Activated T-helper 9 cell treated with anti-CD3 and anti-CD28 coated beads, Interleukin-2, amount 50 U/mL, for 16 hours (primary cell): ENCODE measurements at places on chromosomes 4 and X.

DNA sequence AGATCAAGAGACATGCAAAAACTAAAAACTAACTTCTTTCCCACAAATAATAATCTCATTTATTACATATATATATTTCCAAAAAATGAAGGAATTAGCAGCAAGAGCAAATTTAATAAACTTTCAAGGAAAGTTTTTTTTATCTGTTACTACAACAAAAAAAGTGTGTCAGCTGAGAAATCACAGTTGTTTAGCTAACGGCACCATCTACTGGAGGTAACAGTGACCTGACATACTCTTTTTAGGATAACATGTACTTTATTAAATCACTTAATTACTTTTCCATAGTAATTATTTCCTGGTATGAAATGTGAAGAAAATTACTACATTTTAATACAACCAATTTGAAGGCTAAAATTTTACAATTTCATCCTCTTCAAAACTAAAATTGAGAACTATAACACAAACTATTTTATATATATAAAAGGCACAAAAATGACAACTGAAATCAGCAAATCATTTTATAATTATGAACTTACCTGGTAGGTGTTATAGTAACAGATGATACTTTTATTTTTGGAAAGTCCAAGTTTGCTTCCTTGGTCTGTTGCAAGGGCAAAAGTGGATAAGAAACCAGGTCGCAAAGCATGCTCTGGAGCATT, 9.1 kb downstream of the LAMTOR3 start:
- no peak for DNase-seq

GRCh38 chr4:105587841-105588240, 35.4 kb downstream of the ARHGEF38 start:
- DNase-seq: no peak

- DNase-seq: no peak
These were observed 18.6 kb downstream of the NUDT6 start for GRCh38 chr4:122903766-122904288.

GRCh38 chrX:24550166-24550565, 85.1 kb downstream of the PDK3 start:
- no peak for DNase-seq

- DNase-seq: no peak
These were observed 548 bp downstream of the TLR1 start for GRCh38 chr4:38803833-38804653.

DNA sequence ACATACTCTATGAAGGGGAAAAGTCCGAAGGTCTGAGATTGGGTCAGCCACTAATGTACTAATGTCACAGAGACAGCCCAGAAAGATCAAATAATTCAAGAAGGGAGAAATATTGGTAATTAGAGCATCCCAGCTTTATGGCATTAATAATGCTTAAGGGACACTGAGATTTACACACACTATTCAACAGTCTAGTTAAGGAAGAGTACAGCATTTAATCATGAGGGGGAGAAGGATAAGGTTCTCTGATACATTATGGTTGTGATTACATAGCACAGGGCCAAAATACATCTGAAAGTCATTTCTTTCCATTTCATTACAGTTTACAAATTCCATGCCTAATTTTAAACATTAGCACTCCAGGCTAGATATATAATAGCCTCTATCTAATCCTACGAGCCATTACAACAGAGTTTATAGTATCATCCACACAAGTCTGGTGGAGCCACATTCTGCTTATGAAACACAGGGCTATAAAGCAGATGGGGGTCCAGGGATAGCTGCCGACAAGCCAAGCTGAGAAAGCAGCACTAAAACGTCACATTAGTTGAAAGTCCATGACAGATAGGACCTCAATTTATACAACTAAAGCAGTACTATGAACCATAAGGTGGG, 108.0 kb upstream of the GRIA3 start:
- no peak for DNase-seq

- DNase-seq: no peak
These were observed 34.0 kb upstream of the JADE1 start for GRCh38 chr4:128775477-128775876.

- no peak for DNase-seq
These were observed 89.7 kb downstream of the NEXMIF start for GRCh38 chrX:74835566-74835965.

- no peak for DNase-seq
These were observed 74.1 kb downstream of the TSPAN5 start for GRCh38 chr4:98584265-98584664.

GRCh38 chrX:23694606-23695005, 27.3 kb downstream of the PRDX4 start:
- peak; percentile 15 for DNase-seq

DNA sequence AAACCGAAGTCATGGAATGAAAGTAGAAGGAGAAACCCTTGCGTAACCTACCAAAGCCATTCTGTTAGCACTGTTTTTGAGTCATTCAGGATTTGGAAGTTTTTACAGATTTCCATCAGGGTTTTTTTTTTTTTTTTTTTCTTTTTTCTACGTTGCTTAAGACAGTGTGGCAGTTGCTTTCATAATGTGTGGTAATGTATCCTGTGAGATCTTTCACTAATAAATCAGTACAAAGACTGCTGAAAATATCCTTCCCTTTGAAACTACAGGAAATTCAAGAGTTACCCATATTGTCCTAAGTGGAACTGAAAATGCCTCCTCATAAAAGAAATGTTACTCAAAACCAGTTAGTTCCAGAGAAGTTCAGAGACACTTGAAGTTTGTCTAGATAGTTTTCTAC, 137.8 kb downstream of the RAPGEF2 start:
- no peak for DNase-seq

DNA sequence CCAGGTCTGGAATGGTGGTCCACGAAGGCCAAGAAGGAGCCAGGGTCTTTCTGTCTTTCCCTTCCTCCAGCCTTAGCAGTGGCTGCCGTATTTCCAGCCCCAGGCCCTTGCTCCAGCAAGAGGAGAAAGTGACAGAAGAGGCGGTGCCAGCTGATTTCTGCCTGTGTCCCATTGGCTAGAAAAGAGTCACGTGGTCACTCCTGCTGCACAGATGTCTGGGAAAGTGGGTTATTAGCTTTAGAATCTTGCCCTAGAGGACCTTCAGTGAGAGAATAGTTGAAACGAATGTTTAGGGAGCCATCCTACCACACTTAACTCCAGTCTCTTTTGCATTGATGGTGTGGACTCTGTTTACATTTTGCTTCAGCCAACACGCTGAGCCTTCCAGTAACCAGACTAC, 99.3 kb upstream of the BCOR start:
- no peak for DNase-seq

- DNase-seq: no peak
These were observed 63.2 kb downstream of the PHEX start for GRCh38 chrX:22095286-22095685.

DNA sequence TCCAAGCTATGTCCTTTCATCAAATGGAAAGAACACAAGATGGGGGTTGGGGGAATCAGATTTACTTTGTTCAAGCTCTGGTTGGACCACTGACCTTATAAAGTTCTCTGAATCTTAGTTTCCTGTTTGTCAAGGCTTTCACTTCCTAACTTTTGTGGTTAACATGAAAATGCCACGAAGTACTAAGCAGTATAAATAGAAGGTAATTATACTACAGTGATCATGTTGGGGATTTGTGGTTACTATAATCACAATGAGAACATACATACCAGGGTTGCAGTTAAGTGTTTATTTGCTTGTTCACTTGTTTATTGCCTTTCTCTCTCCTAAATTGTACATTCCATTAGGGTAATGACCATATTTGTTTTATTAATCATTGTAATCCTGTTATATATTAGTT, 53.2 kb downstream of the SPRY1 start:
- no peak for DNase-seq

GRCh38 chr4:17030543-17030942, 132.1 kb upstream of the LDB2 start:
- no peak for DNase-seq

DNA sequence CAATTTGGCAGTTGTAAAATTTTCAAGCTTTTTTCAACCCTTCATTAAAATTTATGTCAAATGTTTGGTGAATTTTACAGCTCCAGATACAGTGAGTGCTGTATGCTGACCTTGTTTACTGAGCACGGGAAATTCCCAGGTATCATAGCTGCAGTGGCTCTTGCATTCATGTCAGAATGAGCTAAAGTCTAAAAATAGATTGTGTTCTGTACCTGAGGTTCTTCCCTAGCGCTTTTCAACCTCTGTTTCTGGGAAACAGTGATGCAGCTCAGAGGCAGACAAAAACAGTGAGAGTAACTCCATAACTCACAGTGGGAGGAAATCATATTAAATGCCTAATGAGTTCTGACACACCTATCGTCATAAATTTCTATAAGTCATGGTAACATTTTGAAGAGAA, 393.8 kb upstream of the GNPDA2 start:
- DNase-seq: no peak

DNA sequence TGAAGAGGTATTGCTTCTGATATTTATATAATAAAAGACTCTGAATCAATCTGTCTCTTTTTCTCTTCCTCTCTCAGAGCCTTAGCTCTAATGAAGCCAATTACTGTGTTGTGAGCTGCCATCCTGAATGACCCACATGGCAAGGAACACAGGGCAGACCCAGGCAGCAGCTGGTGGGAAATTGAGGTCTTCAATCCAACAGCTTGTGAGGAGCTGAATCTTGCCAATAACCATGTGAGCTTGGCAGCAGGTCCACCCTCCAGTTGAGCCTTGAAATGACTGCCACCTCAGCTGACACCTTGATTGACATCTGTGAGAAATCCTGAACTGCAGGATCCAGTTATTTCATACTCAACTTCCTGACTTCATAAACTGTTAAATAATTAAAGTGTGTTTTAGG, 149.4 kb downstream of the NDST4 start:
- DNase-seq: no peak

DNA sequence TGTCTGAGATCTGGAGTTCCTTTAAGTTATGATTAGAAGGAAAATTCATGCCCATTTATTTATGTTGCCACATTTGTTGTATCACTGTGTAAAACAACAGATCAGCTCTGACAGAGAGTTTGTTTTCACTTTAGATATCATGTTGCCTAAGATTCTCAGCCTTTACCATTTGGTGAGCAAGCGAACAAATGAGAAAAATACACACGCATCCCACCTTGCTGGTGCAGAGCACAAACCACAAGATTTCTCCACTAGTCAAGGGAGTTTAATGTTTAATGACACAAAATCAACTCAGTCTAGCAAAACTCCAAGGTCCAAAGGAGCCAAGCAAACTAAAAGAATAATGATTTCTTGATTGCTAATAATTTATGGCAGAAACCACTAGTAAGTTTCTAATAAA, 27.7 kb downstream of the FGF5 start:
- DNase-seq: no peak

DNA sequence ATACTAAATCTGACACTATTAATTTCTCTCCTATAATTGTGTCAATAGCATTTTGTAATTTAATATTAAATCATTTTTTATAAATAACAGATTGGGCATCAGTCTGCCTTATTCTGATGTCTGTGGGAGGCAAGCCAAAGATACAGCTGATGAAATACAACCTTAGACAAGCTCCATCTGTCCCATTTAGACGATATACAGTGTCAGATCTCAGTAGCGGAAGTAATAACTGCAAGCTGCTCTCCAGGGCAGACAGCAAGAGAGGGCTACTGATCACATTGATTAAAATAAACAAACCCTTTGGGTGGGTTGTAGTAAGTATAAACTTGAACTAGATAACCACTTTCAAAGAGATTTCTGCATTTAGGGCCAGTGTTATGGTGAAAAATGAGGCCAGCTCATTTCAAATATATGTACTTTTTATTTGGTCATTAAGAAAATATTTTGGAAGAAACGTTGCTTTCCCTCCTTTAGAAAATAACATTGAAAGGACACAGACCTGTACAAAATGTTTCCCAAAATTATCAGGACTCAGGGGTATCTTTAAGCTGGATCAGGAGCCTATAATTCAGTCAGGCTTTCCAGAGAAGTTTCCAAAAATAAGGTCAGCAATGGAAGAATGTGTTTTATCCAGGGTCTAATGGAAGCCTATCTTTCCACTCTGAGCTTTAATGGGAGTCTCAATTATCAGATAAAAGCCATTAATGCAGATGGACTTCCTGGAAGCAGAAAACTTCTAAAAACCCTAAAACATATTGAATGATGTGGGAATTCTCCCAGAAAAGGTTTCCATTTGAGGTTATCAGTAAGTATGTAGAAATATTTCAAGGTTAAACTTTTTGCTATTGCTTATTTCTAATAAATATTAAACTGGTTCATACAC, 1028.8 kb upstream of the IGFBP7 start:
- DNase-seq: no peak

DNA sequence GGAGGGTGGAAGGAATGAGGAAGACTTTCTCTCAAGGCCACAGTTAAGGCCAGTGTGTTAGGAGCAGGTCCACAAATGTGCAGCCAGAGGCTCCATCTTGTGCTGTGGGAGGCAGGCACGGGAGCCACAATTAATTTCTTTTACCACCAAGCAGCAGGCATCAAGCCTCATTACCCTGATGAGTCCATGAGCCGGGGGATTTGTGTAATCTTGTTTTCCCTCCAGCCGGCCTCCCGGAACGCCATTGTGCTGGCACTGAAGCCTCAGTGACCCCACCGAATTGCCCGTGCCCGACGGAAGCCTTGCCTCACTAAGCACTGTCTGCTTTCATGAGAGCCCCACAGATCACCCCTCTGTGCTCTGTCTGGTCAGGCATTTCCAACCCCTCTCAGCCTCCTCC, 154.7 kb upstream of the STX18 start:
- DNase-seq: no peak
